ENCODE measurements at places on chromosomes 13 and 19. TPM values are rescaled to one million over a fixed set of nuclear protein-coding genes. Genes with fewer than 3 reads are reported as not detected.
A peak's percentile ranks its signal among the peaks of the same experiment; 100 is the strongest.

ZNF557 gene
- total RNA-seq: 13.3 TPM

- H3K4me1 ChIP-seq: peaks cover 43% of the 10 kb centered on the region
- H3K4me3 ChIP-seq: peak overlapping the region; percentile 93
- H3K36me3 ChIP-seq: peaks cover 39% of the 10 kb centered on the region
- peaks cover 2% of the 10 kb centered on the region for H3K27me3 ChIP-seq
- DNase-seq: no peak
These were observed 1.2 kb downstream of the EEF2 start for GRCh38 chr19:3983936-3984583.

GRCh38 chr19:19417046-19417445, 11.6 kb downstream of the GATAD2A start:
- no peaks in the 10 kb centered on the region for H3K27me3 ChIP-seq
- H3K4me3 ChIP-seq: no peak overlapping the region
- DNase-seq: no peak
- peaks cover 9% of the 10 kb centered on the region for H3K36me3 ChIP-seq
- peaks cover 45% of the 10 kb centered on the region for H3K4me1 ChIP-seq
- H3K27ac ChIP-seq: no peak overlapping the region

SYCN gene
- not detected for total RNA-seq

DNA sequence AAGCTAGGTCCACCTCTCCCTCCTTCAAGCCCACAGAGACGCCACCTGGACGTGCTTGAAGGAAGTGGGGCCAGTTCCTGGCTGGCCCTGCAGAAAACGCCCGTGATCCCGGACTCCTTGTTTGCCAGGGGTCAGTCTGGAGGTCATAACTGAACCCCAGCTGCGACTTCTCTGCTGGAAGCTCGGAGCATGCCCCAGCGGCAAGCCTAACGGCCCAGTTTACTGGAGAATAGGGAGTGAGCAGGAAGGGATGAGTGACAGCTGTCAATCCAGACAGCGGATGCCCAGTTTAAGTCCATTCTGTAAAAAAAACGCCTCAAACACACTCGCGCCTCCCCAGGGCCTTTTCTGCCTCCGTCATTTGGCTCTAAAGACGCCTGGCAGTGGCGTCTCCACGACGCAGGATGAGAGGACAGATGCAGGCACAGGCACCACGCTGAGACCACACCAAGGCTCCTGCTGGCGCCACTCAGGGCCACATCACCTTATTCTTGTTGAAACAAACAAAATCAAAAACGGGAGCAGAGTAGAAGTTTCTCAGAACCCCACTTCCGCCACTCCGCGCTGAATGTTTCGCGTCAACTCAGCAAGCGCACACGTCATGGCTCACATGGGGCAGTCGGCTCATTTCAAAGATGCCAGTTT, 57.6 kb downstream of the RASA3 start:
- H3K27ac ChIP-seq: no peak overlapping the region
- no peak for DNase-seq
- H3K4me1 ChIP-seq: peaks cover 5% of the 10 kb centered on the region

- H3K4me1 ChIP-seq: no peaks in the 10 kb centered on the region
- H3K27me3 ChIP-seq: no peaks in the 10 kb centered on the region
- peaks cover 17% of the 10 kb centered on the region for H3K36me3 ChIP-seq
- no peak overlapping the region for H3K27ac ChIP-seq
These were observed 10.5 kb upstream of the PRR19 start for GRCh38 chr19:42291435-42291810.

SHISA7 gene
- total RNA-seq: not detected

GRCh38 chr13:114070098-114070799, 62.2 kb downstream of the RASA3 start:
- DNase-seq: no peak
- H3K4me1 ChIP-seq: peaks cover 36% of the 10 kb centered on the region
- no peak overlapping the region for H3K4me3 ChIP-seq
- no peak overlapping the region for H3K27ac ChIP-seq

- no peak overlapping the region for H3K27ac ChIP-seq
- H3K4me3 ChIP-seq: no peak overlapping the region
- no peak for DNase-seq
- no peaks in the 10 kb centered on the region for H3K36me3 ChIP-seq
These were observed 4.6 kb upstream of the FFAR3 start for GRCh38 chr19:35353635-35354034.

CRX gene
- not detected for total RNA-seq

DNA sequence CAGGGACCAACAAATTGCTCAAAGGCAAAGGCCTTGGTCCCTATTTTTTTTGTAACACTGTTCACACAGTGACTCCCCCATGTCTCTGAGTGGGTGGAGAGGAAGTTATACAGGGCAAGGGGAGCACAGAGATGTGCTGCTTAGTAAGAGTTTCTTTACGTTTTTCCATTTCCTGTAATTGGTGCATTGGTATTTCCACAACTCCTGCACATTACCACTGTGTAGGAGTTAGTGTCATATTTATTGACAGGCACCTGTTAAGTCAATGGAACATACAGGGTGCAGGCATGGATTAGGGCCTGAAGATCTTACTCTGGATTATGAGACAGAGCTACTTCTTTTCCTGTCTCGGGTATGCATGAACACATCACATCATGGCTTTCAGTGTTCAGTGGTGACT, 45.2 kb downstream of the SOX21 start:
- H3K4me3 ChIP-seq: peak overlapping the region; percentile 66
- H3K27me3 ChIP-seq: peaks cover 8% of the 10 kb centered on the region
- no peak for DNase-seq

DACT3 gene
- total RNA-seq: 5.7 TPM

DNA sequence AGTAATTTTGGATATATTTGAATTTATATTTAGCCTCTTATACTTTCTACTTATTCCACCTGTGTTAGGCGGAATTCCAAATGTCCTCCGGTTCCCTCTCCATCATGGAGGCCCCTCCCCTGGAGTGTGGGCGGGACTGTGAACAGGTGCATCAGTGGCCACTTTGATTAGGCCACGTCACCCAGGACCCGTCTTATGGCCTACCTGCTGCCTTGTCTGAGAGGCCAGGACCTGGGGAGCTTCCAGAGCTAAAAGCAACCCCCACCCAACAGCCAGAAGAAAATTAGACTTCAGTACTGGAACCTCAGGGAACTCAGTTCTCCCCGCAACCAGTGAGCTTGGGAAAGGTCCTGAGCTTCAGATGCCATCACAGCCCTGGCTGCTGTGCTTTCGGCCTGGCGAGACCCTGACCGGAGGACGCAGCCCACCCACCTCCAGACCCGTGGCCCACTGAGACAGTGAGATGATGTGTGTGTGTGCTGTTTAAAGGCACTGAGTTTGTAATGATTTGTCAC, 200.2 kb upstream of the SOX1 start:
- H3K27ac ChIP-seq: no peak overlapping the region
- H3K36me3 ChIP-seq: no peaks in the 10 kb centered on the region
- no peak for DNase-seq
- no peaks in the 10 kb centered on the region for H3K4me1 ChIP-seq

- no peak overlapping the region for H3K4me3 ChIP-seq
- H3K4me1 ChIP-seq: no peaks in the 10 kb centered on the region
- no peaks in the 10 kb centered on the region for H3K36me3 ChIP-seq
- H3K27me3 ChIP-seq: no peaks in the 10 kb centered on the region
- DNase-seq: no peak
These were observed 42.9 kb downstream of the CAB39L start for GRCh38 chr13:49400755-49401659.

OR7A5 gene
- total RNA-seq: not detected

SMIM17 gene
- 0.18 TPM for total RNA-seq

- no peak overlapping the region for H3K27ac ChIP-seq
- no peak for DNase-seq
- H3K27me3 ChIP-seq: no peaks in the 10 kb centered on the region
- H3K4me3 ChIP-seq: no peak overlapping the region
- peaks cover 23% of the 10 kb centered on the region for H3K36me3 ChIP-seq
- H3K4me1 ChIP-seq: no peaks in the 10 kb centered on the region
These were observed 22.6 kb downstream of the PGPEP1 start for GRCh38 chr19:18362934-18363542.

DNA sequence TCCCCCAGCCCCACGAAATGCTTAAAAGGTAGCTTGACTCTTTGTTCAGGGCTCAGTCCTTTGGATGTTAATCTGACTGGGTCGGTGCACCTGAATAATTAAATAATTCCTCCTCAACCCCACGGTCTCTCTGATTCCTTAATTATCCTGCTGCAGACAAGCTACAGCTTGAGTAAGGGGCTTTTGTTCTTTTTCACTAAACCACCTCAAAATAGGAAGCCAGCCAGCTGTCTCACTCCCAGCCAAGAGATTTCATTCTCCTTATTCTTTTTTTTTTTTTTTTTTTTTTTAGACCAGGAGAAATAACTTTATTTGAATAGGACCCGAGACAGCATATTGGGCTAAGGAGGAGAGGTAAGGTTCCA, 7.9 kb upstream of the FCGBP start:
- no peak for DNase-seq
- peaks cover 2% of the 10 kb centered on the region for H3K27me3 ChIP-seq
- peak overlapping the region; percentile 63 for H3K4me3 ChIP-seq
- H3K4me1 ChIP-seq: peaks cover 72% of the 10 kb centered on the region
- H3K36me3 ChIP-seq: peaks cover 22% of the 10 kb centered on the region
- peak overlapping the region; percentile 86 for H3K27ac ChIP-seq

- H3K4me1 ChIP-seq: peaks cover 35% of the 10 kb centered on the region
- no peak for DNase-seq
- H3K27me3 ChIP-seq: peaks cover 24% of the 10 kb centered on the region
- no peak overlapping the region for H3K4me3 ChIP-seq
- peaks cover 12% of the 10 kb centered on the region for H3K36me3 ChIP-seq
These were observed 16.2 kb downstream of the EGLN2 start for GRCh38 chr19:40815223-40815622.

DNA sequence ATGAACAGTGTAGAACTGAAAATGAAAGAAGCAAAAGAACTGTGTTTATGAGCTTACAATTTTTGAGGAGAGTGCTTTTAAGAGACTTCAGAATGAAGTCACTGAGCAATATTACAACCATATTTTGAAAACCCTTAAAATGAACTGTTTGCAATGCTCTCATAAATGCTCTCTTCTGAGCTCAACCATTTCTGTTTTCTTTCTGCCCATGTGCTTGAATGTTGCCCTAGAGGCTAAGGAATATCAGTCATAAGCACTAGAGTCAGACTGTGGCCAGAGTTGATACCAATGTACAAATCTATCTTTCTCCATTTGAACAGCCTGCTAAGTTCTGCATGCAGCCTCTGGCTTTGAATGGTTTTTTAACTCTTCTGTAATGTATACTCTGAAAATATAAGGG, 1092.8 kb downstream of the PCDH9 start:
- no peaks in the 10 kb centered on the region for H3K27me3 ChIP-seq
- no peaks in the 10 kb centered on the region for H3K36me3 ChIP-seq
- no peak for DNase-seq
- no peaks in the 10 kb centered on the region for H3K4me1 ChIP-seq

PLA2G4C gene
- total RNA-seq: 12.7 TPM

- no peak overlapping the region for H3K4me3 ChIP-seq
- no peaks in the 10 kb centered on the region for H3K4me1 ChIP-seq
- no peaks in the 10 kb centered on the region for H3K36me3 ChIP-seq
- H3K27ac ChIP-seq: no peak overlapping the region
- no peaks in the 10 kb centered on the region for H3K27me3 ChIP-seq
- no peak for DNase-seq
These were observed 223.6 kb downstream of the GPC6 start for GRCh38 chr13:93450191-93450621.

GRCh38 chr13:81745391-81745790, 1404.5 kb upstream of the SPRY2 start:
- no peak overlapping the region for H3K4me3 ChIP-seq
- no peaks in the 10 kb centered on the region for H3K27me3 ChIP-seq
- no peak for DNase-seq
- no peaks in the 10 kb centered on the region for H3K36me3 ChIP-seq
- H3K27ac ChIP-seq: no peak overlapping the region

- H3K27me3 ChIP-seq: no peaks in the 10 kb centered on the region
- no peak for DNase-seq
- H3K27ac ChIP-seq: no peak overlapping the region
- H3K4me1 ChIP-seq: peaks cover 8% of the 10 kb centered on the region
- H3K36me3 ChIP-seq: peaks cover 3% of the 10 kb centered on the region
- no peak overlapping the region for H3K4me3 ChIP-seq
These were observed 104.8 kb downstream of the WDFY2 start for GRCh38 chr13:51688937-51689662.

DNA sequence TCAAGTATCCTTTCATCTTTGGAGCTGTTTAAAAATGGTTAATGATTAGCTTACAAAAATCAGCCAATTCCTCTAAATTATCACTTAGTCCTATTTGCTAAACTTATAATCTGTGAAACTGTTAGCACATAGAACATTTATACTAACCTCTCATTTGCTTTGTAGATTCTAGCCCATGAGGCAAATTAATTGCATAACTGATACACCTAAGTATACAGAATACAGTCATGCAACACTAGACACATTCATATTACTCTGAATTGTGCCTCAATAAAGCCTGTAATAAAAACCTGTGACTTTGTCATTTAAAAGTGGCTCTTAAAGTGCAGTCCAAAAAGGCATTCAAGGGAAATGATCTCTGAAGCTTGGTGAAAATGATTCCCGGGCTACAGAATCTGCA, 21.0 kb downstream of the SERPINE3 start:
- DNase-seq: no peak
- peaks cover 20% of the 10 kb centered on the region for H3K4me1 ChIP-seq
- peaks cover 38% of the 10 kb centered on the region for H3K36me3 ChIP-seq
- no peak overlapping the region for H3K4me3 ChIP-seq

RINL gene
- total RNA-seq: 70.7 TPM

DNA sequence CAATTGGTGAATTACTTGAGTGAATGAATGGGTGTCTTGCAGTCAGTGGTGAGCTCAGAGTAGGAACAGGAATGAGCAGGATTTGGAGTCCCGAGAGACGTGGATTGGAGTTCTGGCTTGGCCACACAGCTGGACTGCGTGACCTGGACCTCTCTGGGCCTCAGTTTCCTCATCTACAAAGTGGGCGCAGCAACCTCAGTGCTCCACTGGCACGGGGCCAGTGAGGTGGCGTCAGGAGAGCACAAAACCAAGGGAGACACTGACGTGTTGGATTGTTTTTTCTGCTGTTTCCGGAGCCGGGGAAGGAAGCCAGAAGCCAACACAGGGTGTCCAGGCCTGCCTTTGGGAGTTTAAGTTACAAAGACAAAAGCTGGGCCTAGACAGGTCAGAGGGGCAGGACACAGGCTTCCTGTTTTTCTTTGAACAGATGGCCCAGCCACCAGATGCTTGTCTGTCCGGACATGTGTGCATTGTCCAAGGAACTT, 6.5 kb upstream of the DOCK6 start:
- no peaks in the 10 kb centered on the region for H3K4me1 ChIP-seq
- no peak overlapping the region for H3K4me3 ChIP-seq
- peaks cover 51% of the 10 kb centered on the region for H3K27me3 ChIP-seq
- H3K36me3 ChIP-seq: no peaks in the 10 kb centered on the region
- no peak for DNase-seq
- H3K27ac ChIP-seq: no peak overlapping the region

All from activated T-helper 1 cell treated with anti-CD3 and anti-CD28 coated beads, Interleukin-12 subunit alpha, Interleukin-12 subunit beta, Interleukin-2, Interleukin-4 antibody, amounts not matched to agents 30 ng/mL and 10 ng/mL and 1 ng/mL, durations not matched to agents 14 hours and 24 hours and 36 hours (primary cell).